Thymus (tissue), 14 donors: ENCODE measurements at places on chromosomes 7 and 10. TPM values are rescaled to one million over a fixed set of nuclear protein-coding genes. Genes with fewer than 3 reads are reported as not detected.

GRCh38 chr7:27113991-27114769 lies 11.7 kb upstream of the HOXA2 start:
- DNase-seq = no peak

DNA sequence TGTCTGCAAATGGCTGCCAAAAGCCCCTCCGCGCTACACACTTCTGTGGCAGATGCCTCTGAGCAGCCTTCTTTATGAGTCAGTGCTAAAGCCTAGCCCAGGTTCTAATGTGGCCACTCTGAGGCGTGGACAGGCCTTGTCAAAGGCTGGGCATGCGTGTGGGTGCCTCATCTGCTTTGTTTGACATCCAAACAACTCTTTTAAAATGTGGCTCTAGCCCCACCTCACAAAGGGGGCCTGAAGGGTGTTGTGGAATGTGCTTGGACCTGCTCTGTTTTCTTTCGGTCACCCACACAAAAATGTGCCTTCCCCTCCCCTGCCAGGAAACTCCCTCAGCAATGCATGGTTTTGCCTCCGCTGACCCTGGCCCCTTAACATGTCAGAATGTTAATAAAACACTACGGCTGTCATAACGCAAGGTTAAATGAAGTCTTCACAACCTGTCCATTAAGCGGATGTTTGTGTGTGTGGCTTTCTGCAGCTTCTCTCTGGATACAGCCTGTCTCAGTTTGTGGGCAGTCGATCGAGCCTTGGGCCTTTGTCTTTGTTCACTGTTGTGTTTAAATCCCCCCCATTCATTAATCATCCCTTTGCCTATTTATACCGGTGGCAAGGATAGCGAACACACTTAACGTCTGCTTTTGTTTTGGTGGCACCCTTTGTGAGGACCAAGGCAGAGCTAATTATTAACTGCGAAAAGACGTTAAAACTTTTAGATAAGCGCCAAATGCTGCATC lies 718.9 kb downstream of the LRMDA start:
- no peak for DNase-seq

DNA sequence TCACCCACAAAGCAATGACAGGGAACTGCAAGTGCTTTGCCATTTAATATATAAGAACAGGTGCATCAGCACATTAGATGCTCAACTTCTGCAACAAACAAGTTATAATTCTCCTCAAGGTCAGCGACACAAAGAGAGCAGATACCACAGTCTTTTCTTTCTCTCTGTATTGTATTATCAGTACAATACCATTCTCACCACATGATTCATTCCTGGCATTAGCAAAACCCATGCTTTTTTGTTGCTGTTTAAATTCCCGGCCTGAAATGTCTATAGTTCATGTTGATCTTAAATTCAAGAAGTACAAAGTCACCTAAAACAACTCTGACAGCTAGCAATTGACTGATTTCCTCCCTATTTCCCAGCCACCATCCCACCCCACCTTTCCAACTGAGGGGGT lies 111.8 kb upstream of the FEZF1 start:
- no peak for DNase-seq

GRCh38 chr7:1112625-1113547 lies 25.0 kb downstream of the GPER1 start:
- no peak for DNase-seq

DNA sequence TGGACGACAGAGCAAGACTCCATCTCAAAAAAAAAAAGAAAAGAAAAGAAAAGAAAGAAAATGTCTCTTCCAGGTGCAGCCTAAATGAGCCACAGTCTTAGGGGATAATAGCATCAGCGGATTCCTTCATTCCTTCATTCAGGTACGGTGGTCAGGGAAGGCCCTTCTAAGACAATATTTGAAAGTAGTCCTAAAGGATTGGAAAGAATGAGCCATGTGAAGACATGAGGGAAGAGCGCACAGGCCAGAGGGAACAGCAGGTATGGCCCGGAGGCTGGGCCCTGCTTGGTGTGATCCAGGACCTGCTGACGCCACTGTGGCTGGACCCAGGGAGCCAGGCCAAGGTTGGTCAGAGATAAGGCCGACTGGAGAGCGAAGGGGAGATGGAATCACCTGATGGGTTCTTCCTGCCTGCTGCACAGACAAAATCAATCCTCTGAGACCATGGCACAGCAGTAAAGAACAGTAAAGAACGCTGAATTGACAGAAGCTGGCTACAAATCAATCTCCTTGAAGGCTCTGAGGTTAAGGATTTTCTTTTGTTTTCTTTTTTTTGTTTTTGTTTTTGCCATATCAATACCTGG lies 16.3 kb upstream of the MKRN1 start:
- no peak for DNase-seq

DNA sequence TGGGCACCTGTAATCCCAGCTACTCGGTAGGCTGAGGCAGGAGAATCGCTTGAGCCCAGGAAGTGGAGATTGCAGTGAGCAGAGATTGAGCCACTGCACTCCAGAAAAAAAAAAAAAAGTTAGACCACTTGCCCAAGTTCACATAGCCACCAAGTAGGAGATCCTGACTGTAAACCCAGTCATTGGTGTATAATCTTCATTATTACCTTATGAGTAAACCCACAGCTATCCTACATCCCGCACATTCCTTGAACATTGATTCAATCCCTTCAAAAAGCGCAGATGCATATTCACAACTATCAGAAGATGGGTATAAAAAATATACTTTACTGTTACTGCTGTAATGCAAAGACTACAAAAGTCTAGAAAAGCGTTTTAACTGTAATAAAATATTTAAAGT lies 512.9 kb downstream of the SUGCT start:
- no peak for DNase-seq

GRCh38 chr10:26938578-26938977 lies 77.8 kb upstream of the ABI1 start:
- DNase-seq = no peak

DNA sequence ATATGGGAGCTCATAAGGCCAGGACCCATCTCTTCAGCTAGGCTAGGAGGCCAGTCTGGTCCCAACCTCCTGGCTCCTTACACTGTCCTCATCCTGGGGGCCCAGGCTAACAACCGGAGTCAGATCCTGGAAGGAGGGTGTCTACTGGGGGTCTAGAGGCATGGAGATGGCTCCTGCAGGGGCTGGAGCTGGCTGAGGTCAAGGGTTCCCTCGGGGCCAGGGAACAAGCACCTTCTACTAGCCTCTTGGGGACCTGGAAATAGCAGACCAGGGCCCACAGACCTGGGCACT lies 37.2 kb downstream of the CLRN3 start:
- no peak for DNase-seq

DNA sequence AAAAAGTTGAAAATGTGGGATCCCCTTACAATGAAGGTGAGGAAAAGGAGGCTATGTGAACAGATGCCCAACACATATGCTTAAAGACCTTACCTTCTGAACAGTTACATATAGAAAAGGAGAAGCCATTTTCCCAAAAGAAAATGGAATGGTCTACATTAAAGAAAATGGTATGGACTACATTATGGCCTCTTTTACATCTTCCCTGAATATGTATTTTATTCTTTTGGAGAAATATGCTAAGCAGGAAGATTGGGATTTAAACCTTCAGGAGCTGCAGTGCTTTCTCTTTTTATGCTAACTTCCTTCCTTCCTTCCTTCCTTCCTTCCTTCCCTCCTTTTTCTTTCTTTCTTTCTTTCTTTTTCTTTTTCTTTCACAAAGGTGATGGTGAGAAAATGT lies 155.4 kb downstream of the SEC23IP start:
- DNase-seq = no peak

The MINDY4 gene
- total RNA-seq = 1.5 TPM

The KCP gene
- total RNA-seq = 0.09 TPM

The CELF2 gene
- total RNA-seq = 42.4 TPM

The WDFY4 gene
- total RNA-seq = 25.1 TPM

The HOGA1 gene
- total RNA-seq = 0.19 TPM

The LRRD1 gene
- total RNA-seq = 0.05 TPM

The ARMC3 gene
- 0.09 TPM for total RNA-seq

The GBX1 gene
- total RNA-seq = not detected
